CD4-positive, alpha-beta T cell treated with Interleukin-4 for 1 hour (primary cell): ENCODE measurements at places on chromosomes 2 and 18.

GRCh38 chr2:233002829-233003657 lies 10.0 kb downstream of the NGEF start:
- no peak for DNase-seq

DNA sequence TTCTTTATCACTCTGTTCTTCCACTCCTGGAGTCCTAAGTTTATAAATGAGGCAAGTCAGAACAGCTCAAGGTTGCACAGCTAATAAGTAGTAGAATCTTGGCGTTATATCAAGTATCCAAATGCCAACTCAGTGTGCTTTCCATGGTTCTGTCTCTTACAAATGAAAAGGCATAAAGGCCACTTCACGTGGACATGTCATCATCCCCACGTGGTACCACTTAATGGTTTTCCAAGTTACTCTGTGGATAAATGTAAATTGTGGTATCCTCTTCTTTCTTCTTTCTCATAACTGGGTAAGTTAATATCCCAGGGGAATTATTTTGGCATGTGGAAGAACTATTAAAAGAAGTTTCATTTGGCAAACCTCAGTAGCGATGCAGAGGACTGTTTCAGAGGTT lies 131.5 kb upstream of the L3MBTL4 start:
- DNase-seq = no peak

GRCh38 chr2:64491426-64491825 lies 32.7 kb upstream of the AFTPH start:
- no peak for DNase-seq

DNA sequence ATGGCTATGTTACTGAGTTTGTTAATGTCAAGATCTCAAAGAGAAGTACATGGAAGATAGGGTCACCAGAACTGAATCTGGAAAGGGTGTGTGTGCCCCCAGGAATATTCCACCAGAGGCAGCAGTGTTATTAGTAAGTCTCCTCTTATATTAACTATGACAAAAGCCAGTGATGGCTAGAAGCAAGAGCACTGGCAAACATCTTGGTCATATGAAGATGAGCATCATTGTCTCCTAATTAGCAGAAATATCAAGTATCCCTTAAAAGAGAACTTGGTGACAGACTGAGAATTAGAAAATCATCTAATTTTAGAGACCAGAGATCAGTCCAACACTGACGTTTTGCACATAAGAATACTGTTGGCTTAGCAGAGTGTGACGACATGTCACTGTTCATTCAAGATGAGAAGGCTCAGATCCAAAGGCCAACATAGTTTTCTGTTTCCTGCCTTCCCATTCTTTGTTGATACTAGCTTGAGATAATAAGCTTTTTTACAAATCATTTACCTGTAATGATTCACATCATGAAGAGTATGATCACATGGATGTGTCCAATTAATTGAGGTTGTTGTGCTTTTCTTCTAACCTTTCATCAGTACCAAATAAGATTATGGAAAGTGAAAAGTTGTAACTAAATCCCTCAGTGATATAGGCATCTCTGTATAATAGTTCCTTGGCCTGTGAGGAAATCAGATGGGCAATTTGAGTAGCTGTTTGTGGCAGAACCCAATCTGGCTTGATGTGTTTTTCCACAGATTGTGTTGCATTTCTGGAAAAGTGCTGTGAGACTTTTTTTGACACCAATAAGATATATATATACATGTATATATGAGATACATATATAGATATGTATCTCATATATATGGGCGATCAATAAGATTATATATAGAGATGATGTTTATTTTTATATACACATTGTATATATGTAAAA lies 44.5 kb downstream of the MAPRE2 start:
- no peak for DNase-seq
